LNCaP clone FGC (cell line): ENCODE measurements at places on chromosomes 1 and 21.
A peak's percentile ranks its signal among the peaks of the same experiment; 100 is the strongest.

DNA sequence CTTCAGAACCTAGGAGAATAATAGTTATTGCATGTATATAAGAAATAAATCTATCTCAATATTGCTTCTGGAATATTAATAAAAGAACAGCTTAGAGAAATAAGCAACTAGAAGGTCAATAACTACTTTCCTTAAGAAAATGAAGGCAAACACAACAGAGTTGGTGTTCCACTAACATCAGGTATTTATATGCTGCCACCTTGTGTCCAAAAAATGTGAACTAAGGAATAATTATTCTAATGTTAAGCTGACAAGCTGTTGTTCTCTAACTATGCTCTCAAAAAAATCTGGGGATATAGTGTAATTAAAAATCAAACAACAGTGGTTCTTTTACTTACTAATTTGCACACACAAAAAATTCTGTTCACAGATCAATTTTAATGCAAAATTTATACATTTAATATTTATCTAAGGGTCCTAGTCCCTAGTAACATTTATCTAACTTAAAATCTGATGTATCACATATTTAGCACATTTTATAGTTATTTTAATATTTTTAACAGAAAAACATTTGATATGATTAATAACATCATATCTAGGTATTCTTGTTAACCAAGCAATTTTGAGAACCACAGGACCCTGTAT lies 39.6 kb downstream of the UCHL5 start:
- peak; percentile 51 for DNase-seq

GRCh38 chr1:184823080-184823479 lies 68.4 kb upstream of the EDEM3 start:
- no peak for DNase-seq

DNA sequence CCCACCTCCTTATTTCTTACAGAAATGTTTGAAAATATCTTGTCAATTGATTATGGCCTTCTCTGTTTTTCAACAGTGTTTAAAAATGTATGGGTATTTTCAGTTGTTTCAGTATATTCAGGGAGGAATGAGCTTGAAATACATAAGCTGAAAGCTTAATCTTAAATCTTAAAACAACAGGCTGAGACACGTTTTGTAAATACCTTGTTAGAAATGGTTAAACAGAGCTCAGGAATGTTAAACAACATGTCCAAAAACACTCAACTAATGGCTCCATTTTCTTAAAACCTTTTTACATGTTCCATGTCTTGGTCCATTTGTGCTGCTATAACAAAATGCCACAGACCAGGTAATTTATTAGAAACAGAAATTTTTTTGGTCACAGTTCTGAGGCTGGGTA lies 953.8 kb upstream of the ADGRL2 start:
- no peak for DNase-seq

DNA sequence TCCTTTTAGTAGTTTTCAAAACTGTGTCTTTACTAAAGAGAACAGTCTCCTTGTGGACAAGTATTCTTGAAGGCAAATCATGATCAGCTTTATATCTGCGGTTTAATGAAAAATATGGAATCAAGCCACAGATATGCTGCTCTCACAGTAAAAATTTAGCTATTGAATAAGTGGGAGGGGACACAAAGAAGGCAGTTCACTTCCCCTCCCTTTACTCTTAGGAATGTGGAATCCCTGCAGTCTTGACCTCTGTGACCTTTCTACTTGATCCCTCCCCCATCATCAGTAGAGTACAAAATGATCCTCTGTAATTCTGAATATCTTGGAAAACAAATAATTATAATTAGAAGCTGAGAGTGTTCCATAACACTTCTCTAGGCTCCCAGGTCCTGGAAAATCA lies 136.7 kb upstream of the HOOK1 start:
- DNase-seq: no peak

GRCh38 chr1:161351482-161351881 lies 16.2 kb downstream of the CFAP126 start:
- no peak for DNase-seq

DNA sequence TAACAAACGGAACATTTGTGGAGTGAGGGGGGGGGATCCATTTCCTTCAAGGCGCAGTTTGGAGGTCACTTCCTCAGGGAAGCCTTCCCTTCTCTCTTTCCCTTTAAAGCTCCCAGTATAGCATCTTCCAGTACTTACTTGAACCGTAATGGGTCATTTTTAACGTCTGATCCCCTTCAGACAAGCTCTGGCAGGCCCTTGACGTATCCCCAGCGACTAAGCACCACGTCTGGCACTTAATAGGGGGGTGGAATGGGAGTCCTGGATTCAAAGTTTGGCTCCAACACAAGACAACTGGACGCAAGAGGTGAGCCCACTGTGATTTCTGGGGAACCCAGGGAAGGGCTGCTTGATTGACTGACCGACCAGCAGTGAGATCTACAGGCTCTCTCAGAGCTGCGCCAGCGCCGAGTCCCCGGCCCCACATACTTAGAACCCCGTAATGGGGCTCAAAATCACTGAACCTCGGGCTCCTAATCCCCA lies 441 bp downstream of the YARS1 start:
- DNase-seq: no peak

- DNase-seq: no peak
These were observed 4.7 kb upstream of the ZSWIM5 start for GRCh38 chr1:45211076-45211475.

- no peak for DNase-seq
These were observed 104.9 kb downstream of the PTGS2 start for GRCh38 chr1:186575348-186575747.

DNA sequence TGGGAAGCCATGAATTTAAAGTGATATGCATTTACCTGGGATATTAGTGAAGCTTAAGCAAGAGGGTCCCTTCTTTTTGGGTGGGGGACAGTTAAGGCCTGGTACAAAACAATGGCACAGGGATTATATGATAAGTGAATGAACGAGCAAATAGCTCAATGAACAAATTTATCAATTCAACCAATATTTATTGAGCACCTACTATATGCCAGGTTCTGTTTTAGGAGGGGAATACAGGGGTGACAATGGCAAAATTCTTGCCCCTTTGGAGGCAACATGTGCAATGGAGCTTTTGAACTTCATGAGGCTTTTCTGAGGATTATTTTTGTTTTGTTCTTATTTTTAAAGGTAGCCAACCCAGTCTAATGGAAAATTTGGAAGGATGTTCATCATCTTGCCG lies 68.2 kb downstream of the FOXD2 start:
- DNase-seq: no peak

- no peak for DNase-seq
These were observed 20.4 kb downstream of the KCNN3 start for GRCh38 chr1:154849645-154850131.

- DNase-seq: no peak
These were observed 393.4 kb downstream of the KCNT2 start for GRCh38 chr1:196214866-196215265.

GRCh38 chr1:35588197-35588910 lies 15.2 kb downstream of the TFAP2E start:
- no peak for DNase-seq

DNA sequence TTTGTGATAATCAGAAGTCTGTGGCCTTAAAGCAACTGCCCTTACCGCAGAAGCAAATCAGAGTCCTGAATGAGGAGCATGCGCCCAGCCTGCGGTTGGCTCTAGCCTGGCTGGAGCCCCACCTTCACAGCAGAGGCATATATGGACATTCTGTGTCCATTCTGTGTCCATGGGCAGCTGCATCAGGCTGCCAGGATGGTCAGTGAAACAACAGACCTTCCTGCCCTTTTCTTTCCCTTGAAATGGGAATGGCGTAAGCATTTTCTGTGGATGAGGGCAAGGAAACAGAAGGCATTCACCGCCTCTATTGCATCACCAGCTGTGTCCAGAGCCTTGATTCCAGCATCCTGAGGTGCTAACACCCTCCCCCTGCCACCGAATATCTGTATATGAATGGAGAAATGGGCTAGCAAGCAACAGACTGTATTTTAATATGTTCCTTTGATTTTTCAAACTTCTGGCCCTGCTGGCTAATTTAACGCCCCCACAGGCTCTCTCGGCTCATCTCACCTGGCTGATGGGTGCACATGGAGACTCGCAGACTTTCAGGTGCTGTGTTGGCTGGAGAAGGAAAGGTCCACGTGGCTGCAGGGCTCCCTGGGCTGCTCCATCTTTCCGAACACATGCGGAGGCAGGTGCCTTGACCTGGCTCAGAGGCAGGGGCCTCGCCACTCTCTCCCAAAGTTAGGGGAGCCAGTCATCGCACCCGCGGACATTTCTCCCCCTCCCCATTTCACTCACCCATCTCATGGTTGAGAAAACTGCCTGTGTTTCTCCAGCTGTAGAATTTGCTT lies 159.2 kb downstream of the GALNT2 start:
- no peak for DNase-seq
